ENCODE measurements at places on chromosomes 2 and 18.

DNA sequence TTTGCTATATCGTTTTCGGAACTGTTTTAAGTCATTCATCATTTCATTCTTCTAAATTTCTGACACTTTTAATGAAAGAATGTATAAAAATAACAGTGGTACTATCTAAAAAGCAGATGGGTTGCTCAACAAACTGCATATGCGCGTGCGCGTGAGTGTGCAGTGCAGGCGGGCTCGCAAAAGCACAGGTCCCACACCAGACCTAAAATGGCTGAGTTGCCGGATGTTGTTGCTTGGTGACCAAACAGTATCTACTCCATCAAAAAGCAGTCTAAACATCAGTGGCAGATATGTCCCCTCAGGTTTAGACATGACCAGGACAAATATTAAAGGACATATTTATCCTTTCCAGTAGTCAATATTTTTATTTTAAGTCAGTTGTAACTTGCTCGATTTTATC, 5.1 kb downstream of the NOL4 start:
- DNase-seq: no peak

GRCh38 chr18:68509902-68510301, 205.0 kb downstream of the TMX3 start:
- DNase-seq: no peak

GRCh38 chr18:59271606-59272220, 1.5 kb downstream of the RAX start:
- DNase-seq: no peak

DNA sequence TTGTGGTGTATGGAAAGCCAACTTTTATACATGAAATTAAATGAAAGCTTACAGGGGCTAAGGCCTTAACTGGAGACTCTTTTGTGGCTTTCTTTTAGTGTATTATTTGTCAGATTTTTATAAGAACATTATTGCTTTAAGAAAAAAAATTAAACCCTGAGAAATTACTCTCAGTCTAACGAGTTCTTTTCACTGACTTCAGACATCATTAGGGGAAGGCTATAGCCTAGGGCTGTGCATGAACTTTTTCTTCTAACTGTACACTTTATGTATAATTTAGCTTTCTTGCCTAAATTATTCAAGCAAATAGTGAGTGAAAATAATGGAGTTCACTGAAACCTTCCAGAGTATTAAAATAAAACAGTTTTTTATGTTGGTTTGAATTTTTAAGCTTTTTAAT, 151.1 kb upstream of the MEIS1 start:
- DNase-seq: no peak

- DNase-seq: no peak
These were observed 228.4 kb upstream of the AGAP1 start for GRCh38 chr2:235265348-235265965.

DNA sequence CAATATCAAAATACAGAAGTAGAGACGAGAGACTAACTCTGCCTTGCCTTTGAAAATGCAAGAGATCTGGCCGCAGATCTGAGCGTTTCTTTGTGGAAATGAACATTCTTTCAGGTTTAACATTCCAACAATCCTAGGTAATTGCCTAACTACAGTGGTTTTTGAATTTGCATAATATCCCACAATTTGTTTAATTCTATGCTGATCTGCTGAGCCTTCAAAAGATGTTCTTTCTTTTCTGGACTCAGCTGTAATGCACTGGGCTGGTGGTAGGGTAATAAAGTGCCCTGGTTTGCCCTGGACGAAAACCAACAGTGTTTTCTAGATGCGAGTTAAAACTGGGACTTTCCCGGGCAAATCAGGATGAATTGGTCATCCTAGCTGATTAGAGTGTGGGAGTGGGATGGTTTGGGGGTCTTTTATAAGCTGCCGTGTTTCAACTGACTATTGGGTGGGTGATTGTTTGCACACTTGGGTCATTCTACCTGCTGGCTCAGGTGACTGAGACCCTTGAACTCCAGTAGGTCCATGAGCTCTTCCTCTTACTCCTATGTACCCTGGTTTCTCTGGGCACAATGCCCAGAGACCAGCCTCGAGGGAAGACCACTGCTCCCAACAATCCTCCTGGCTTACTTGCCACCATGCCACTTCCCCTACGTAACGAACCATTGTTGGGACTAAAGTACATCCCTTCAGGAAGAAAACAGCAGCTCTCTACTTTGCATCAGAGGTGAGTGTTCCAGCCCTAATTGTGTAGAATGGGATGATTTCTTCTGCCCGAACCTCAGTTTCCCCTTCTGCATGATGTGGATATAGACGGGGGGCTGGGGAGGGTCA, 3.4 kb upstream of the PAX8 start:
- DNase-seq: no peak

GRCh38 chr2:5720426-5720825, 28.2 kb downstream of the SOX11 start:
- no peak for DNase-seq

- no peak for DNase-seq
These were observed 542.1 kb upstream of the SYT4 start for GRCh38 chr18:43819397-43819796.

- DNase-seq: no peak
These were observed 58.2 kb downstream of the GLI2 start for GRCh38 chr2:120793682-120794403.

GRCh38 chr2:161423421-161424393, 7.6 kb downstream of the TBR1 start:
- no peak for DNase-seq

DNA sequence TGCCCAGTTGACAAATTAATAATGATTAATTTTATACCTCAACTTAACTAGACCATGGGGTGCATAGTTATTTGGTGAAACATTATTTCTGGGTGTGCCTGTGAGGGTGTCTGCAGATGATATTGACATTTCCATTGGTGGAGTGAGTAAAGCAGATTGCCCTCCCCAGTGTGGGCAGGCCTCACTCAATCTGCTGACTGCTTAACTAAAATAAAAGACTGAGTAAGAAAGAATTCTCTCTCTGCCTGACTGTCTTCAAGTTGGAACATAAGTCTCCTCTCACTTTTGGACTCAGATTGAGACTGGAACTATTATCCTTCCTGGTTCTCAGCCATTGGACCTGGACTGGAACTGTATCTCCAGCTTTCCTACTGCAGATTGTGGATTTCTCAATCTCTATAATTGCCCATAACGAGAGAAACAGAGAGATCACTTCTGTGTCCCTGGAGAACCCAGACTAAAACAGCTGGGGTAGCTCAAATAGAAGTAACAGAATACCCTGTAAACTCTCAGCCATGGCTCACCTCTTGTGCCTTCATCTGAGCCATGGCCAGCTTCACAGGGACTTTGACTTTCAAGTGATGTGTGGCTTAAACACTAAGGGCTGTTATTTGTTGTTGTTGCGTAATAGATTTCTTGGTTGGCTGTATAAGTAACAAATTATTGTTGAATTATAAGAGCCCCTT, 575.3 kb upstream of the RAB6C start:
- no peak for DNase-seq

DNA sequence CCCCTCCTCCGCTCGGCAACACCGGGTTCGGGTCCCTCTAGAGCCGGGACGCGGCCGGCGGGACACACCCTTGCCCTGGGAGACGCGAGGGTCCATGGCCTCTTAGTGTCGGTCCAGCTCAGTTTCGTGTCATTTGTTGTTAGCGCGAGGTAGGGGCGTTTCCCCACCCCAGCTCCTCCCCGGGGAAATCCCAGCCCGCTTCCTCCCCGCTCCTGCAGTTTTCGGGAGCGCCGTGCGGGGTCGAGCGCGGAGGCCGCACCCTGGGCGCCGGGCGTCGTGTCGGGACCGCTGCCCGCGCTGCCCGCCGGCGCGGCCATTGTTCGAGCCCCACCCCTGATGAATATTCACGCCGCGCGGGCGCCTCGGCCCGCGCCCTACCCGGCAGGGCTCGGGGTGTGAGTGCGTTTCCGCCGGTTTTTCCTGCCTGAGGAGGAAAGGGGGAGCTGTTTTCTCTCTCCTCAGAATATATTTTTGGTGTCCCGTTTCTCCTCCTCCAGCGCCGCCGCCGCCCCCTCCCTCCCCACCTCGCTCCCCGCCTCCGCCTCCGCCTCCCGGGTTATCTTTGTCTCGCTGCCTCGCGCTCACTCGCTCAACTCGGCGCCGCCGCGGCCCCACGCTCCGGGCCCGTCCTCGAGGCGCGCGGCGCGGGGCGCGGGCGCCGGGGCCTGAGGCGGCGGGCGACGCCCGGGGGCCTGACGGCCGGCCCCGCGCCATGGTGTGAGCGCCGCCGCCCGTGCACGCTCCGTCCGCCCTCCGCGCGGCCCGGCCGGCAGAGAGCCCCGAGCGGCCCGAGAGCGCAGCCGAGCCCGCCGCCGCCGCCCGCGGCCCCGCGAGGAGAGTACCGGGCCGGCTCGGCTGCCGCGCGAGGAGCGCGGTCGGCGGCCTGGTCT, at the start of gene MAP4K4:
TSS of gene MAP4K4 (plus strand) at position 584 of the 890 bp plus-strand sequence. CDS start 374 bp downstream, outside the sequence.
- DNase-seq: peak; percentile 67

- DNase-seq: no peak
These were observed 10.5 kb upstream of the PIEZO2 start for GRCh38 chr18:11159844-11160243.

Measured in stimulated activated CD4-positive, alpha-beta T cell treated with anti-CD3 and anti-CD28 coated beads, TNF-alpha, amount 100 ng/mL, for 48 hours (primary cell).